Stimulated activated CD4-positive, alpha-beta T cell treated with anti-CD3 and anti-CD28 coated beads, Interleukin-1b, Interleukin-23, amount 100 ng/mL, for 1 hour (primary cell): ENCODE measurements at places on chromosomes 12 and 14.

DNA sequence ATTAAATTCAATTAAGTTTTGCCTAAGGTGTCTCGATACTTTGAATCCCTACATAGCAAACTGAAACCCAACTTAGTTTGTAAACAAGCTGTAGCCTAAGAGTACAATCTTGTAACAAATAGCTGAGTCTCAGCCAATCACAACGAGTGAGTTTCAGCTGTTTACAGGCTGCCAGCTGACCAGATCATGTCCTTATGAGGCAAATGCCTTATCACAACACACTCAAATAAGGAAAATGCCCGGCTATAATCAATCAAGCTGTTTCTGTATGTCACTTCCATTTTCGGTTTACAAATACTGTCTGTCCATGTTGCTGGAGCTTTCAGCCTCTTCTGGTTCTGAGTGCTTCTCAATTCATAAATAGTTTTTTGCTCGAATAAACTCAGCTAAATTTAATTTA, 943.8 kb downstream of the SLC16A7 start:
- no peak for DNase-seq

DNA sequence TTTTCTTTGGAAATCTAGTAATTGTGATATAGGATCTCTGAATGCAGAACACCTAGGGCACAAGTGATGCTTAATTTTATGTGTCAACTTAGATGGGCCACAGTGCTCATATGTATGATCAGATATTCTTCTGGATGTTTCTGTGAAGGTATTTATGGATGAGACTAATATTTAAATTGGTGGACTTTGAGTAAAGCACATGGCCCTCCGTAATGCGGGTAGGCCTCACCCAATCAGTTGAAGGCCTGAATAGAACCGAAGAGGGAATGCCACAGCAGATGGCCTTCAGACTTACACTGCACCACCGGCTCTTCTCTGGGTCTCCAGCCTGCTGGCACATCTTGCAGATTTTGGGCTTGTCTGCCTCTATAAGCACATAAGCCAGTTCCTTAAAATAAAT, 60.0 kb downstream of the ETV6 start:
- DNase-seq: no peak

GRCh38 chr12:77315407-77315806, 250.0 kb upstream of the E2F7 start:
- DNase-seq: no peak

DNA sequence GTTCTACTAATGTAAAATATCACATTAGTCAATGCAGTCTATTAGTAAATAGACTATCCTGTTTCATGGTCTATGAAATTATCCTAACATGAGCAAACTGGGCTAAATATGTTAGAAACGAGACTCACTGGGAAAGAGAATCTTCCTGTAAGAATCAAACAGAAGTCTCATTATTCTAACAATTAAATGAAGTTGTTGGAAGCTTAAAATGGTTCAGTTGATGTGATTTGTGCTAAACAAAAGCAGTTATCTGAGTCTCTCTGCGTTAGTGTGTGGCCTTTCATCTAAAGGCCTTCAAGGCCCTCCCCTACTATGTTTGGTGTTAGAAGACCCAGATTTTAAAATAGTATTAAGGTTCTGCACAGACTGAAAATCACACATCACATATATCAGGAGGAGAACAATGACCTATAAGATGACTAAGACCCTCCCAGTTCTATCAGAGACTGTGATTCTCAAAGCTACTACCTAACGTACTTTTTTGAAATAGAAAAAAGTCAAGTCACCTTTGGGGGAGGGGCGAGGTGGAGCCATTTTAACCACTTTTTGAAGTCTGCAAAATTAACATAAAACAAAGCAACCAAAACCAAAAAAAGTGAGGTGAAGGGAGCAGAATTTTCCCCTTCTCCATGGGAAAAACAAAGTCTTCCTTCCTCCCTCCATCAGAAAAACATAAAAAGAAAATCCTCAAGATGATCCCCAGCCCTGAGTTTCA, 82.3 kb downstream of the DENND5B start:
- no peak for DNase-seq

GRCh38 chr12:59867055-59867454, 271.2 kb downstream of the SLC16A7 start:
- DNase-seq: no peak

GRCh38 chr14:62081012-62081612, 318.9 kb downstream of the SNAPC1 start:
- DNase-seq: no peak

DNA sequence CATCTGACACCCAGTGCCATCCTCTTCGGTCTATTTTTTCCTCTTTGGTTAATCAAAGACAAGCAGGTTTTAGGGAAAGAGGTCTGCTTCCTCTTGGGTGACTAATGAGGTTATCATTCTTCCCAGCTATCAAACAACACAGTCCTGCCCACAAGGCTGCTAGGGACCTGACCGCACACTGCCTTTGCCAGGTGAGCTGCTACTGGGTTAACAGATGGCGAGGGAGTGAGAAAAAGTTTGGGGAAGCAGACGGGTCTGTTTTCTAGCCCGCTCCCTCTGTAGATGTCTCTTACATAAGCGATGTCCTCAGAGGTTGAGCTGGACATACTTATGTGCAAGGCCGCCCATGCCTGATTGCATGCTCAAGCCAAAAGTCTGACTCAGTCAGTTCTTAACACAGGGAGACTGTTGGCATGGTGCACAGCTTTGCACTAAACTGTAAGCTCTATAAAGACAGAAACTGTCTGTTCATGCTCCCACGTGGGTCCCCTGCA, 94.1 kb downstream of the SLC15A4 start:
- DNase-seq: no peak

- no peak for DNase-seq
Observed at GRCh38 chr14:101125313-101125712, 221.8 kb upstream of the RTL1 start.

GRCh38 chr14:55102141-55102621, 26.9 kb upstream of the LGALS3 start:
- DNase-seq: no peak

DNA sequence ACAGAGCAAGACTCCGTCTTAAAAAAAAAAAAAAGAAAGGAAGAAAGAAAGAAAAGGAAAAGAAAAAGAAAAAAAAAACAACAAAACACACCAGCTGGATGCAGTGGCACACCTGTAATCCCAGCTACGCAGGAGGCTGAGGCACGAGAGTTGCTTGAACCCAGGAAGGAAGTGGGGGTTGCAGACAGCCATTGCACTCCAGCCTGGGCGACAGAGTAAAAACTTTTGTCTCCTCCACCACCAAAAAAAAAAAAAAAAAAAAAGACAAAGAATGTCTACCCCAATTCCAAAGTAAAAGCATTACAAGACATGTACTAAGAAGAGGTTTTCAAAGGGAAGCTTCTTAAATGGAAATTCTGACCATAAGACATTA, 53.4 kb downstream of the HNRNPC start:
- DNase-seq: no peak

DNA sequence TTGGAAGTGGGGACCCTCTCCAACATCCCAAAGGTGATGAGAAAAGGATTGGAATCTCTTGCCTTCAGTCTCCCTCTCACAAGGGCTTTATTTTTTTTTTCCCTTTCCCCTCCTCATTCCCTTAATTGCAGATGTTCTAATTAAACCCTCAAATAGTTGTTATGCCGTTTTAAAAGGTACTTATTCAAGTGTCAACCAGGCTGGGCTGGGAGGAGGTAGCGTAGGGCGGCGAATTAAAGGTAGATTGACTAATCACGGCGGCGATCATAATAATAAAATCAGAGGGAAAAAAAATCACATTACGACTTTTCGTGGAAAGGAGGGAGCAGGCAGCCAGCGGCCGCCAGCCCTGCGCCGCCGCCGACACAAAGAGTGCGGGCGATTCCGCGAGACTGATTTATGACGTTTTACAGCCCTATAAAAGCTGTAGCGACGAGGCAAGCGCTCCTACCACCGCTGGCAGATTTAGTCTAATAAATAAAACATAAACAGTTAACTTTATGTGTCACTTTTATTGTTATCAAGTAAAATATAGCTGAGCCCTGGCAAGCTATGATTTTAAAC, 1.7 kb upstream of the HOXC4 start:
- no peak for DNase-seq

- no peak for DNase-seq
Observed at GRCh38 chr14:67426161-67426560, 14.2 kb upstream of the PLEK2 start.

DNA sequence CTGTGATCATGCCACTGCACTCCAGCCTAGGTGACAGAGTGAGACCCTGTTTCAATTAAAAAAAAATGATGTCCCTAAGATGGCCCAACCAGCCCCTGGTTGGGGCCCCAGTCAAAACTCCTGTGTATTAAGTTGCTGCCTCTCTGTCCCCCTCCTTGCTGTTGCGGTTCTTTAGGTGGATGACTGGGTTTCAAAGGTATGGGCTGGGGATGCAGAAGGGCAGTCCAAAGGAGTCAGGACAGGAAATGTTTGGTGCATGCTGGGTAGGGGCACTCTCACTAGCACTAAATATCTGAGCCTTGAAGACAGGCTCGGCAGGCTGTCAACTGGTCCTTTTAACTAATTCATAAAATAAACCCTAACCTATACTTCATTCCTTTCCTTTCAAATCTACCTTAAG, 12.0 kb upstream of the PIP4K2C start:
- DNase-seq: no peak

DNA sequence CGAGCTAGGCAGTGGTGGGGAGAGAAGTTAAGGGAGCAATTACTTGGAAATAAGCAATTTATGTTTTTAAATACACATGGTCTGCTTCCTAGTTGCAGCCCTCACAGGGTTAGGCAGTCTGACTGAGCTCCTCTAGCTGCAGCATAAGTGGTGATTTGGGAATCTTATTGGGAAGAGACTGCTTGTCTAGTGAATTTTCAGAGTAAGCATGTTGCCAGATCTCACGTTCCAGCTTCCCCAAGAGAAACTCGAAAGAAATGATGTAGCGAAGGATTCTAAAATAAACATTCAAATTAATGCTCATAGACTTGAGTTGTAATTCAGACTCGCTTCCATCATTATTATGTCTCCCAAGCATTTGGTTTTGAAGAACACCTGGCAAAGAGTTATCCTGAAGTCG, 440.2 kb downstream of the ATP23 start:
- no peak for DNase-seq

GRCh38 chr14:101705733-101706508, 55.6 kb upstream of the PPP2R5C start:
- peak; percentile 19 for DNase-seq

- no peak for DNase-seq
Observed at GRCh38 chr12:58584880-58585279, 335.4 kb downstream of the LRIG3 start.

DNA sequence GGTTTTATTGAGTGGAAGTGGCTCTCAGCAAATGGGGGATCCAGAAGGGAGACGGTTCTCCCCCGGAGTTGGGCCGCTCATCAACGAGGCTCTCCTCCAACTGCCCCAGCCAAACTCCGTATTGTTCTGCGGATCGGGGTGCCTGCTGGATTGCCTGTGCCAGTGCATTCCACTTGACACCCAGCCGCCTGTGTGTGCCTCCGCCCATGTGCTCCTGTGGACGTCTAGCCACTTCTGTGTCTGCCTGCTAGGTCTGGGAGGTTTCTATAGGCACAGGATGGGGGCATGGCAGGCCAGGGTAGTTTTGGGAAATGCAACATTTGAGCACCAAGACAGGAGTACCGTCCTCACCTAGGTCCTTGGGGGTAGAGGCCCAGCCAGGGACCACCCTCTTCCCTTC, 225.7 kb upstream of the AMIGO2 start:
- no peak for DNase-seq

- DNase-seq: no peak
Observed at GRCh38 chr14:99707420-99707819, 23.3 kb downstream of the CYP46A1 start.

- peak; percentile 35 for DNase-seq
Observed at GRCh38 chr12:121297435-121297991, 1.0 kb upstream of the CAMKK2 start.

DNA sequence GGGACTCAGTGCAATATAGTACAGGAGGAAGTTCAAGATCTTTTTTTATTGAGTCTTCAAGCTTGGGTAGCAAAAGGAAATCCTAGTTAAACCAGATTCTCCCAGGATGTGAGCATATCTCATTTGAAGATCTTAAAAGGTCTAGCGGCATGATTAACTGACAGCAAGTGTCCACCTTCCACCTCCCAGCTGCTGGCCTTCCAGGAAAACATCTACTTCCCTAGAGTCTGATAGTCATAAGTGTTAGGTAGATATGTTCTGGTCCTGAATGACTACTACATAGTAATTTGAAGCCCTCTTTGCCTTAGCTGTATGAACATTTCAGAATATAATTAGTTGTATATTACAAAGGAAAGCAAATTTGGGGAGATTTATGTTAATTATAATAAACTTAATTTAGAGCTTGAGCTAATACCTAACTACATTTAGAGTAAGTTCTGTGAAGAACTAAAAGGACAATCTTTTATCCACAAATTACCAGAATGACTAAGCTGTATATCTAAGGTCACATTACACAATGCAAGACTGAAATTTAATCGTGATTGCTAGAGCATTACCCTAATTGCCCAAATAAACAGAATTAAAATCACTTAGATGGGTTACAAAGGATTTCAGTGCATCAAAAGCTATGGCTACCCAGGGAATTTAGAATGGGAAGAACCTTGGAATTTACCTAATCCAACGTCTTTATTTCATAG, 9.9 kb downstream of the LGR5 start:
- DNase-seq: no peak

DNA sequence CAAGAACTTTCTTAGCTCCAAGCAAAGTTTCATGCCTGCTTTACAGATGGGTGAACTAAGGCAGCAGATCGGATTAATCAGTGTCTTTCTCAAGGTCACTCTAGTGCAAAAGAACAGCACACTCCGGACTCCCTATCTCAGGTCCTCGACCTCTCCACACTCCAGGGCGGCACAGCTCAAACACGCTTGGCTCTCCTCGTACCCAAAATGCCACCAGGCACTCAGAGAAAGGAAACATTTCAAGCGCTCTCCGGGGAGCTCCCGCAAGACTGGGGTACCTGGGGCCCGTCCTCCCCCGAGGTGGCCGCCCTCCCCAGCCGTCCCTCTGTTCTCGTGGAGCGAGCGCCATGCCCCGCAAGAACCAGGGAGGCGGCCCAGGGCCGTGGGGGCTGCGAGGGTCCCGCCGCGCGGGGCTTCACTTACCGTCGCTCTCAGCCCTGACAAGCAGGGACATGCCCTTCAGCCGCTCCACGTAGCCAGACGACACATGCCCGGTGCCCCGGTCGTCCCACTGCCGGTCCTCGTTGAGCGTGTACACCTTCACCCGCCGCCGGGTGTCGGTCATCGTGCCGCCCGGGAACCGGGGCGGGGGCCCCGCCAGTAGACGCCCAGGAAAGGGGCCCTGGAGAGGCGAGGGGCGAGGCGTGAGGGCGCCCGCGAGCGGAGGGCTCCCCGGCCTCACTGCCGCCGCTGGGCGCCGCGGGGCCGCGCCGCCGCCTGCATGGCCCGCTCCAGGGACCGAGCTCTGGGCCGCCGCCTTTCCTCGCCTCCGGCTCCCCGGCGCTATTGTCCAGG, 830 bp downstream of the PPP4R3A start:
- DNase-seq: no peak

GRCh38 chr12:15497671-15498292, 175.5 kb downstream of the PTPRO start:
- DNase-seq: no peak
